Stimulated activated CD8-positive, alpha-beta memory T cell treated with anti-CD3 and anti-CD28 coated beads, Interleukin-7, amount 100 ng/mL, for 24 hours (primary cell): ENCODE measurements at places on chromosomes 6 and 20.

DNA sequence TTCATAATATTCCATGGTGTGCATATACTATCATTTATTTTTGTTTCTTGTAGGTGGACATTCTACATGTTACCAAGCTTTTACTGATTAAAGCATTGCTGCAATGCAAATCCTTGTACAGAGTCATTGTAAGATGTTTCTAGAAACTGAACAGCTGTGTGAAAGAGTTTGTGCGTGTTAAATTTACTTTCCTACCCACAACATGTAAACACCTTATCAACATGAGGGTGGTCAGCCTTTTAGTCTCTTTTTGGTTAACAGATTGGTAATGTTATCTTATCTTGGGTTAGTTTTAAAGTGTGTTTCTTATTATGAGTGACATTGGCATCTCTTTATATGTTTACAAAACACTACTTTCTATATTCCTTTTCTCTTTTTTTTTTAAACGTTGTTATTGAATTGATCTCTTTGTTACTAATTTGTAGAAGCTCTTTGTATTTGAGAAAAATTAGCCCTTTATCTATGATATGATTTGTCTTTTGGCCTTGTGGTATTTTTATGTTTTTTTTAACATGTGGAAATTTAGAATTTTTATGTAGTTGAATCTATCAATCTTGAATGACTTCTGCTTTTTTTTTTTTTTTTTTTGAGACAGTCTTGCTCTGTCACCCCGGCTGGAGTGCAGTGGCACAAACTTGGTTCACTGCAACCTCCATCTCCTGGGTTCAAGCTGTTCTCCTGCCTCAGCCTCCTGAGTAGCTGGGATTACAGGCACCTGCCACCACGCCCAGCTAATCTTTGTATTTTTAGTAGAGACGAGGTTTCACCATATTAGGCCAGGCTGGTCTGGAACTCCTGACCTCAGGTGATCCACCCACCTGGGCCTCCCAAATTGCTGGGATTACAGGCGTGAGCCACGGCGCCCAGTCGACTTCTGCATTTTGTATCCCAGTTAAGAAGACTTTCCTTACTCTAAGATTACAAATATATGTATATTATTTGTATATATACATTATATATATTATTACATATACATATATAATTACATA, 112.1 kb downstream of the TCP11 start:
- DNase-seq, result no peak

- DNase-seq, result no peak
These were observed 313.9 kb downstream of the UBE3D start for GRCh38 chr6:82751718-82752117.

DNA sequence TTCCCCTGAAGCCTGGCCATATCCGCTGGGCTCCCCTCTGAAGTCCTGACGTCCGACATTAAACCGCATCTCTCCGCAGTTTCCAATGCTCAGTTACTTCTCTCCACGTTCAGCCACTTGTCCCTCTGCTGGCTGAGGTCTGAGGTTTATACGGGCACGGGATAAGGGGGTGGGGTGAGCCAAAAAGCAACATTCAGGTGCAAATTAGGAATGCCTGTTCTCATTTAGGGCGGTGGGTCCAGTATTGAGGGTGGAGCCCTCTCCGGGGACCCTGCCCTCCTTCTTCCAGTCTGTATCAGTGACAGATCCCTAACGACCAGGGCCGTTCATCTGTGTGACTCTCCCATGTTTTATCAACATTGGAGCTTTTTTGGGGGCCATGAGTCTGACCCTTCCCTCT, 1454.4 kb downstream of the HACE1 start:
- DNase-seq, result no peak

DNA sequence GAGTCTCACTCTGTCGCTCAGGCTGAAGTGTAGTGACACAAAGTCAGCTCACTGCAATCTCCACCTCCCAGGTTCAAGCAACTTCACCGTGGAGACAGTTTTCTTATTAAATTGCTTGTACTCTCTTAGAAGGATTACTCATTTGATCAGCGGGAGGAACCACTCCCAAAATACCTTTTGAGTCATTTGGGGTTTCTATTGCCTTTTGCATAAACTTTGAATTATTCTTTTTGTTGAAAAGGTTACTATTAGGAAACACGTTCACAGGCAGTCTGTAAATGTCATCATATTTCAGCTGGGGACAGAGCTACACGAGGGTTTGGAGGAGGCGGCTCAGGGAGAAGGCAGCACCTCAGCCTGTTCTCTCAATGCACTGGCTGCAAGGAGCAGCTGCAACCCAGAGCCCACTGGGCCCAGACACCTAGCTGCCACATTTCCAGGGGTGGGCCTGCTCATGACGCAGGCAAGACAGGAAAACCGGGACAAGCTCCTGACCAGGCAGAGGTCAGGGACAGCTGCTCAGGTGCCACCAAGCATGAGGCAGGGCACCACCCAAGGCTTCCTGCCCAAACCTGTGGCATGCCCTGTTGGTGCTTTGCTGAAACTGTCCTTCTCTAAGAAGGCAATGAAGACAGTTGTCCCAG, 205.9 kb downstream of the BMP7 start:
- no peak for DNase-seq

- no peak for DNase-seq
These were observed 93.6 kb upstream of the NFATC2 start for GRCh38 chr20:51636123-51636522.
